ENCODE measurements at places on chromosomes 13 and 19.
A peak's percentile ranks its signal among the peaks of the same experiment; 100 is the strongest.

GRCh38 chr13:70604448-70604847 lies 496.2 kb upstream of the KLHL1 start:
- no peak for DNase-seq

GRCh38 chr13:110874508-110874960 lies 40.3 kb downstream of the ANKRD10 start:
- DNase-seq, result peak; percentile 89

DNA sequence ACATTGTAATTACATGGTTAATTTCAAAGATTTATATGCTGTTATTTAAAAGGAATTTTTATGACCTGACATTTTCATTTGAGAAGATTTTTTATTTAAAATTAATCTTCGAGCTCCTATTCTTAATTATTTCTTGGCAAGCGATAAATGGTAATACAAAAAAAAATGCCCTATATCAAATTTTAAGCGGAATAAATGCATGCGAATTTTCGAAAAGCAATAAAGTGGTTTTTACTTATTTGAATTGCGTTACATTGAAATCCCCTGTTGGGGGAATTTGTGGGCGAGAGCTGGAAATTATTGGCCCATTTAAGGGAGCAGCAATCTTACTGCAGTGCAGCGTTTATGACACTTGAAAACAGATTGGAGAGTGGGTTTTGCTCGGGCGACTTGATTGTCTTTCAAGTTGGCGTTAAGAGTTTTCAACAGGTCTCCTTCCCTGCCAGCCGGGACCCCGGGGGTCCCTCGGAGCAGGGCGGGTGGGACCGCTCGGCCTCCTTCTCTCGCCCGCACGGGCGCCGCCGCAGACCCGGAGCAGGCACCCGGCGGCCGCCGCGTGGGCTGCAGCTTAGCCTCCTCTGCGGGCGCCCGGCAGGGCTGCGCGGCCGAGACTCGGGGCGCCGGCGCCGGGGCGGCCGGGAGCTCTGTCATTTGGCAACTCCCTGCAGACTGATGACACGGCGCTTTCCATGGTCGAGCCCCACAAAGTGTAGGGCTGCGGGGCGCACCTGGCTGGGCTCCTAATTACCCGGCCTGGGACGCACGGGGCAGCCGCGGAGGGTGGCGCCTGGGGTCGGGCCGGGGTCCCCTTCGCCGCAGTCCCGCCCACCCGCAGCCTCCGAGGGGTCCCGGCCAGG lies 255.1 kb upstream of the SOX21 start:
- DNase-seq, result peak; percentile 40

DNA sequence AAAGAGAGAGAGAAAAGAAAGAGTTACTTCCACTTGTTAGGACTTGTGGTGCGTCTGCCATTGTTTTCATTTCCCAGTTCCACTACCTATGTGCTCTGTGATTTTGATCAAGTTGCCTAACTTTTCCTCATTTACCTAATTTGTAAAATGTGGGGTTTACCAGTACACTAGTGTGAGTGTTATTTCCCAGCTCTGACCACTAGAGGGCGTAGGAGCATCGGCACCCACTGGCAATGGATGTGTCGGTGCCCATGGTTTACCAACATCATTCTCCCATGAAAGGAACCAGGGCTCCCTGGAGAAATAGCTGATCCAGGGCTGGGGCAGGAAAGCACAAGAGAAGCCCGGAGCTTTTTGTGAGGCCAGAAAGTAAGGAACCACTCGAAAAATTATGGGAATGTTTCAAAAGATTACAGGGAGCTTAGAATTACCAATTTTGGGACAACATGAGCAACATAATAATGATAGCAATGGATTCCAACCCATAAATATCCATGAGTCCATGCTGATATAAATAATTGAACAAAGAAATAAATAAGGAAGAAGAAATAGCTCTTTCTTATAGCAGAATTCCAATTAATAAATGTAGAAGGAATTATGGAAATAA lies 15.1 kb upstream of the CEACAM4 start:
- peak; percentile 69 for DNase-seq

DNA sequence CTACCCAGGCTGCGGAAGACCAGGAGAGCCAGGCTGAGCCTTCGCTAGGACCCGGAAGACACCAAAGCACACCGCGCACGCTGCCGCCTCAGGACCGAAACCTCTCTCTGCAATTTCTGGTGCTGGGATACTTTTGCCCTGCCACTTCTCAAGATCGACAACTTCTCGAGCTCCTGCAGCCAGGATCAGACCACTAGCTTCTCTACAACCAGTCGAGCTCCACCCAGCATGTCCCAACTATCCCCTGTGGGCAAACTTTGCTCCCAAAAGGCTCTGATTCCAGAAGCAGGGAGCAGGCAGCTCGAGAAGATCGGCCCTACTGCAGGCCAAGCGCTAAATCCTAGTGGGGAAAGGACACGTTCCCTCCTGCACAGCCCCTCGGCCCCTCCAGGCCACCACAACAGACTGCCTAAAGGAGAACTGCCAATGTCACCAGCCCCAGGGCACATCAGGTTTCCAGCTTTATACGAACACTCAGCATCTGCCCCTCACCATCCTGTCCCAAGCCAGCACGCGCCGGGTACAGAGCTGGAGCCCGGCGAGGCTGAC lies 979 bp downstream of the AKAP8 start:
- peak; percentile 40 for DNase-seq
